Fibroblast of the aortic adventitia (primary cell): ENCODE measurements at places on chromosomes 12 and 14. TPM values are rescaled to one million over a fixed set of nuclear protein-coding genes. Genes with fewer than 3 reads are reported as not detected.

ATP5MC2 gene
- 45.2 and 147 TPM in 2 replicates for total RNA-seq

DNA sequence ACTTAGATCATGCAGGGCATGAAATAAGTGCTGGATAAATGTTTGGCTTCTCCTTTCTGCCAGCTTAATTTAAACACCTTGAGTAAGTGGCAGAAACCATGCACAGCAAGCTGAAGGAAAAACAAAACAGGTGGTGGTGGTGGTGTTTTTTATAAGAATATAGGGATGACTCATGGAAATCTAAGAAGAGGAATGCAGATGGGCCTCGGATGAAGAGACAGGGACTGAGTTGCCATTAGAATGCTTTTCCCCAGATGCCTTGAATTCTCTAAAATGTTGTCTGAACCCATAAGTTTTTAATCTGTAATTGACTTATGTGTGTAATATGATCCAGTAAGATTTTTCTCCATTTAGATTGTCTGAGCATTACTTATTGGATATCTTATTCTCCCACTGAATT, 93.1 kb upstream of the ZDHHC17 start:
- no peak for DNase-seq

GRCh38 chr12:116551619-116551951, 7.6 kb upstream of the MAP1LC3B2 start:
- DNase-seq, result no peak

DNA sequence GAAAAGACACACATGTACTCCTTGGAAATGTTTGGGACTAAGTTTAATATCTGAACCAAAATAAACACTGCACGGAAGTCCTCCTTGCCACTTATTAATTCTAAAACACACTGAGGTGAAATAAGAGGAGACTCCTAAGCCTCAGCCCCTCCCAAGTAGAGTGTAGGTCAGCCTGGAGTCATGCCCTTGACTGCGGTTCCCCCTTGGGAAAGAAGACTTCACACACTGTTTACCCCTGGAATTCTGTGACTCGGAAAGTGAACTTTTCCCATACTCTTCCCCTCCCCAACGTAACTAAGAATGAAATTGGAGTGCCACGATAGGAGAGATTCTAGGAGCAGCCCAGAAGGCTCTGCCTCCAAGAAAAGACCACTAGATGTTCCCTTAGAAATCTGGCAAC, 8.6 kb upstream of the TFCP2 start:
- no peak for DNase-seq

GPX2 gene
- not detected in 2 replicates for total RNA-seq

GRCh38 chr12:95870897-95871296, 12.1 kb downstream of the SNRPF start:
- DNase-seq, result no peak

ACTR6 gene
- 9.2 and 30.0 TPM in 2 replicates for total RNA-seq

- DNase-seq, result no peak
These were observed 21.9 kb upstream of the FAIM2 start for GRCh38 chr12:49925433-49926204.

GRCh38 chr14:92564344-92565039, 50.9 kb downstream of the RIN3 start:
- no peak for DNase-seq
